ENCODE measurements at places on chromosomes 12 and 14. TPM values are rescaled to one million over a fixed set of nuclear protein-coding genes. Genes with fewer than 3 reads are reported as not detected.
A peak's percentile ranks its signal among the peaks of the same experiment; 100 is the strongest.

DNA sequence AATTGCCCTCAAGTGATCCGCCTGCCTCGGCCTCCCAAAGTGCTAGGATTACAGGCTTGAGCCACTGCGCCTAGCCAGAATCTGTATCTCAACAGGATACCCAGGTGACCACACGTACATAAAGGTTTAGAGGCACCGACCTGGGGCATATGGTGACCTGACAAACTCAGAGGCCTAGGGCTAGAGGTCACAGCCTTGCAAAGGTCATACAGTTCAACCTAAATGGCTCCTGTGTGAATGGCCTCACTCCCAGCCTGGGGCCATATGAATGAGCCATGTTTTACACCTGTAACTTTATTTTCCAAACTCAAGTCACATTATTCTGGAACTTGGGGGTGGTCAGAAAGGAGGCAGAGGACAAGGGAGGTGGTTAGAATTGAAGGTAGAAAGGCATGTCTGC lies 10.0 kb downstream of the STXBP6 start:
- no peak for DNase-seq

DNA sequence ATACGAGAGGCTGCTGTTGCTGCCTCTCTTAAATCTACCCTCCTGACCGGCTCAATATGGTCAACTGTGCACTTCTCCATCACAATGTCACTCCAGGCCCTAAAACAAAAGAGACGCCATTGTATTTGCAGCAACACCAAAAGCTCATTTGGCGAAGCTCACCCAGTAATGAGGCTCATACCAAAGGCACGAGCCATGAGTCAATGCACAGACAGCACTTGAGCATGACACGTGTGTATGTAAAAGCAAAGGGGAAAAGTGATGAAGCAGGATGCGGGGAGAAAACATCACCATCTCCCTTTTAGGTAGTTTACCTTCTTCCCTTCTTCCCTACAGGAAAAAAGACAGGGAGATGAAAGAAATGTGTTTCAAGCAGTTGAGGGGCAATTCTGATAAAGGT lies 150.3 kb downstream of the FOXN3 start:
- DNase-seq, result no peak

DNA sequence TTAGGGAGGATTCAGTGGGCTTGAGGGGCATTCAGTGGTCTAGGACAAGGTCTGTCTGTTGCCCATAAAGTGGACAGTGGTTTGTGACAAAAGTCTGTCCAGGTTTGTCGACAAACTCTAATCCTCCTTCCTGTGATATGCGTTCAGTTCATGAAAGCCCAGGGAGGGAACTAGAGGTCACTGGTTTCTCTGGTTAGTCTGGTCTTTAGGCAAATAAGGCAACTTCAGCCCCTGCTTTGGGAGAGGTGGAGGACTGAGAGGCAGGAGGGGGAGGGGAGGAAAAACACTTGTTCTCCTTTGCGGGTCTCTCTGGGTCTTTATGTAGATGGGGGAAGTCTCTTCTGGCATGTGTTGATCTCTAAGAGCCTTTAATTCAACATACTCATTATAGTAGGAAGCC lies 235.1 kb upstream of the PWP1 start:
- DNase-seq, result no peak

- DNase-seq, result peak; percentile 96
Observed at GRCh38 chr14:103074729-103075367, 9.2 kb upstream of the LBHD2 start.

- DNase-seq, result no peak
Observed at GRCh38 chr14:74919421-74920165, 3.5 kb downstream of the RPS6KL1 start.

DNA sequence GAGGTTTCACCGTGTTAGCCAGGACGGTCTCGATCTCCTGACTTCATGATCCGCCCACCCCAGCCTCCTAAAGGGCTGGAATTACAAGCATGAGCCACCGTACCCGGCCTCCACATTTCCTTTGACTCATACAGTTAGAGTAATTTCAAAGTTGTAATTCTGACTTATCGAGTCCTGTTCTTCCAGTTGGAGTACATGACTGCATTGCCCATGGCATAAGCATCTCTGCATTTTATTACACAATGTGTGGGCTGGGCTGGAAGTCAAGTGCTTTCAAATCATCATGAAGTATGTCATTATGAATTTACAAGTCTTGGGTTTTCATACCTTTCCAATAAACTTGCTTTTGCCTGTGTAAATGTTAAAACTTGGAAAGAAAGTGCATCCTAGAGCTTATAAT lies 1295.7 kb upstream of the FLRT2 start:
- no peak for DNase-seq

DNA sequence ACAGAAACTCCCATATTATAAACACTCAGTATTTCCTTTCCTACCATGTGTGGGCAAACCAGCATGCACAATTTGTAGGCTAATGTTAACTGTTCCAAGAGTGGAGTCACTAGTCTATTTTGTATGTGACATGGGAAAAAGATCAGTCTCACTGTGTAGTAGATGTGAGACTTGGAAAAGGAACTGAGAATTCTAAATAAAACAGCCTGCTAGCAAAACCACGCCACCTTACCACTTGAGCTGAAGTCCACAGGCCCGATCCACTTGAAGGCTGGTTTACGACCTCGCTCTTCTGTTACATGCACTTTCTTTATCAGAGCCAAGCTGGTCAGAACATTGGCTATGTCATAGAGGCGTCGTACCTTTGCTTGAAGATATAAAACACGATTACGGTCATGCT lies 22.5 kb downstream of the E2F7 start:
- no peak for DNase-seq

DNA sequence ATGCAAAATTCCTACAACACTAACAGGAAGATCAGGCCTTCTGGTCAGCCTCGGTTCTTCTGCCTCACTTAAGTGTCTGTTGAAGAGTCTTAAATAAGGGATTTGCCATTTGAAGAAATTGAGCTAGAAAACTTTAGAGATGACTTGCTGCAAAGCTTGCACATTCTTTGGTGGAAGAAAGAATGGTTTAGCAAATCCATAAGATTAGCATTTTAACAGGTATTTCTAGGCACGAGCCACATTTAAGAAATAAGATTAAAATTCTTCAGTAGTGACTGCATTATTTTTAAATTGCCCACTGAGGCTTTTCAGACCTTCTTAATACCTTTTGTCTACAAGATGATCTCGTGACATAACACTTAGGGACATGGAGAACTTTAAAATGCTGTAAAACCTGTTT lies 327.1 kb downstream of the TMEM117 start:
- no peak for DNase-seq

FAM90A1 gene
- 0.80 TPM for polyA plus RNA-seq

EXOC5 gene
- 11.6 TPM for polyA plus RNA-seq
